CD8-positive, alpha-beta memory T cell (primary cell): ENCODE measurements at places on chromosomes 7 and 10. TPM values are rescaled to one million over a fixed set of nuclear protein-coding genes. Genes with fewer than 3 reads are reported as not detected.

DNA sequence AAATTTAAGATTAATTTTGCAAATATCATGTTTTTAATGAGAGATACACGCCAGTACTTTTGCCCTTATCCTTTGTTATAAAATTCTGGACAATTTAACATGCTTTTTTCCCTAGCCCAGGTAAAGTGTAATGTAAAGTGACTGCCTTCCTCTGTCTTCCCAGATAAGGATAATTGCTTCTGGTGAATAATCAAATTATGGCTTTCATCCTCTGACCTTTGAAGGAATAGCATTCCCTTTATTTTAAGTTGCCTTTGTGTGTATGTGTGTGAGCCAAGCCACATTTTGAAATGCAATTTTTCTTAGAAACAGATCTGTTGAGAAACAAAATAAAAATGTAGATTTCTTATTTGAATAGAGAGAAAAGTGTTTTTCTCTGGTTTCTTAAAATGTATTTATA, 107.5 kb downstream of the ADAM22 start:
- no peak for DNase-seq

- DNase-seq = no peak
Measured at GRCh38 chr10:97195706-97196222, 10.0 kb upstream of the SLIT1 start.

ST7 gene
- 7.9 TPM for polyA plus RNA-seq

DNA sequence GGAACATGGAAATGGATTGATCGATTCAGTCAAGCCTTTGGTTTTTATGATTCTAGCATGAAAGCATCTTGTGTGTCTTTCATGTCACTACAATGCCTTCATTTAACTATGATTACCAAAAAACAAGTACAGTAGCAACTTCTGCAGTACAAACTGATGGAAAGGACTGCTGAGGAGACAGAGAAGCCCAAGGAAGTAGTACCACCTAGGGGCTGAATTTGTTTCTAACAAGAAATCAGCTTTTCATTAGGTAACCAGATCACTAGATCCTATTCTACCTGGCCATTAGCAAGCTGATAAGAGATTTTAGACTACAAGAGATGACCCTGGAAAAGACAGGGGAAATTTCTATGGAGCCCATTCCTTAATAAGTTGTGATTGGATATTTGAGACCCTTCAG, 3.2 kb upstream of the IFIT1 start:
- no peak for DNase-seq

CHN2 gene
- polyA plus RNA-seq = 30.4 TPM

DNA sequence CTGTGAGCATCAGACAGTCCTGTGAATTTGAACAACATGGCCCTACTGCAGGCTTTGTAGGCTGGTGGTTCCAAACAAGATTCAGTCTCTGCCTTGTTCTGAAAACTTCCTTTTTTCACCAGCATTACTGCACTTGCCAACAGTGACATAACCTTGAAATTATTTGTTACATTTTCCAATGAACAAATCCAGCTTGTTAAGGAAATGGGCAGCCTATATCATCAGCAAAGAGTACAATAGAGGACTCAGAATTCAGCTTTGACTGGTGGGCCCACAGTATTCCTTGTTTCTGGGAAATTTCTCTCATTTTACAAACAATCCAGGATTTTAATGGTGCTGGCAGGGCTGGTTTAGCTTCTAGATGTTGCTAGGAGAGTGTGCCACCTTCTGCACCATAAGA, 703.7 kb upstream of the FZD8 start:
- DNase-seq = no peak

GRCh38 chr7:65980478-65981250, 1.3 kb downstream of the GUSB start:
- peak; percentile 67 for DNase-seq

COL28A1 gene
- not detected for polyA plus RNA-seq

DNA sequence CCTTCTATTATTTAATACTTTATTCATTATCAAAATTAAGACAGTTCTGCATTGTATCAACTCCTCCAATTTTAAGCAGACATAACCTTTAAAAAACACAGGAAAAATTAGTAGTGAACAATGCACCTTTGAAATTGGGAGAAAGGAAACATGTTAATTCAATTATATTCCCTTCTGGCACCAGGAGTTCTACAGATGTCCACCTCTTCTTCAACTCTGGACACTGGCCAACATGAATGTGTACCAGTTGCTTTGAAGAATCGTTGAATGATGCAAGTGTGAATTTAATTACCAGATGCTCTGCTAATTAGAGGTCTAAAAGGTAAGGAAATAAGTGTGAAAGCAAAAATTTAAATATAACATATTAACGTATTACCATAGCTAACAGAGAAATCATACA, 206.7 kb upstream of the IGFBP3 start:
- DNase-seq = no peak

DNA sequence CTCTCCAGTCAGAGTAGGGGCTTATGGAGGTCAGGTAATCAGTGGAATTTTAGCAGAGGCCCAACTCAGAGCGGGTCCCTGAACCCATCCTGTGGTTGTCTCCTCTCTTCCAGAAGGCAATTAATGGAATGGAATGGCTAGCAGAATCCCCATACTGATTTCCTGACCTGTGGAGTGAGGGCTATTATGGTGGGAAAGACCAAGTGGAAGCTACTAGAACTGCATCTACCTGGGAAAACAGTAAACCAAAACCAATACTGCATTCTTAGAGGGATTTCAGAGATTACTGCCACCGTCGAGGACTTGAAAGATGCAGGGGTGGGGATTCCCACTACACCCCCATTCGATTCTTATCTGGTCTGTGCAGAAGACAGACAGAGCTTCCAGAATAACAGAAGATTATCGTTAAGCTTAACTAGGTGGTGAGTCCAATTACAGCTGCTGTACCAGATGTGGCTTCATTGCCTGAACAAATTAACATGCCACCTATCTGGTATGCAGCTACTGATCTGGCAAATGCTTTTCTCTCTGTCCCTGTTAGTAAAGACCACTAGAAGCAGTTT, 73.2 kb downstream of the LMBR1 start:
- no peak for DNase-seq

GRCh38 chr10:9939716-9940115, 1078.0 kb upstream of the CELF2 start:
- DNase-seq = no peak

RARRES2 gene
- not detected for polyA plus RNA-seq

DNA sequence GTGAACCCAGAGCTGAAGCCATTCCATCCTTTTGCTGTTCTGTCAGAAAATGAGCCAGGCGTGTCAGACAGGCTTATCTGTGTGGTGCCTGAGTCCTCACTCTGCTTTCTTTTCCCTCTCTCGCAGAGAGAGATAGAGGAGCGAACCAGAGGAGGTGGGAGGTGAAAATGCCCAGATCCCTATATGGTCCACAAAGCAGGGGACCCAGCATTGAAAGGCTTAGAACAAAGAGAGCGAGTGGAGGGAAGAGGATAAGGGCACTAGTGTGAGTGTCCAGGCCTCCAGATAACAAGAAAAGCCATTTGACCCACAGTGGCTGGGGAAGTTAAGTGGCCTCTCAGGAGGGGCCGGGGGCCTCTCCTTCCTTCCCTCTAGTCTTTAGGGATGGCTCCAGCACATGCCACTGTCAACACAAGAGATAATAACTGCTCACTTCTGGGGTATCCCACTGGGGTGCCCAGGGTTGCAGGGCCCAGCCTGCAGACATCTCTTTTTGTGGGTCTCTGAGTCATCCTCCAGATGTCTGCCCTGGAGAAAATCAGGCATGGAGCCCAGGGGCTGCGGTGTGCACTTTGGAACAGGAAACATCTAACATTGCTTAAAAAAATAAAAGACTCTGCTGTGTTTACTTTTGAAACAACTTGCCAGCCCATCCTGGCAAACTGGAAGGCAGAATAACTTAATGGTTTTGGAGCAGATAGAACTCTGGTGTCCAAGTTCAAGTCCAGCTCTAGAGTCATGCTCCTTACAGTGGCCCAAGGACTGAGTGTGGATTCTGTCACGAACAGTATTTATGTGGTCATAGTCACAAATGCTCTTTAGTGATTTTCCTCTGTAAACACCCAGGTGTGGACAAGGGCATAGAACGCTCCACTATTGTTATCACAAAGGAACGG, 189.5 kb downstream of the CXCL12 start:
- no peak for DNase-seq

DNA sequence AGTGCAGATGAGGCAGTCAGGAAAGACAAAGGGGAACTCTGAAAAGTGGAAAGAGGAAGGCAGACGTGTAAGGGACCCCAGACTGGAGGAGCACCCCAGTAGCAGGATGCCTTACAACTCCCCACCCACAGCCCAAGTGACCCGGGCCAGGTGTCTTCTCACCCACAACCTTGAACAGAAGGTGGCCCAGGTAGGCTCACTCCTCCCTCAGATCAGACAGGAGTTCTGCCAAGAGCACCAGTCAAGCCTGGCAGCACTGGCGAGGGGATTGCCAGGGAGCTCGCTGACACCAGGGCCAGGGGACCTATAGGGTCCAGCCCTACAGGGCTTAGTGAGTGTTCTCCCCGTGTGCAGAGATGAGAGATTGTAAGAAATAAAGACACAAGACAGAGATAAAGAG, 27.1 kb upstream of the LMBR1 start:
- DNase-seq = no peak

DNA sequence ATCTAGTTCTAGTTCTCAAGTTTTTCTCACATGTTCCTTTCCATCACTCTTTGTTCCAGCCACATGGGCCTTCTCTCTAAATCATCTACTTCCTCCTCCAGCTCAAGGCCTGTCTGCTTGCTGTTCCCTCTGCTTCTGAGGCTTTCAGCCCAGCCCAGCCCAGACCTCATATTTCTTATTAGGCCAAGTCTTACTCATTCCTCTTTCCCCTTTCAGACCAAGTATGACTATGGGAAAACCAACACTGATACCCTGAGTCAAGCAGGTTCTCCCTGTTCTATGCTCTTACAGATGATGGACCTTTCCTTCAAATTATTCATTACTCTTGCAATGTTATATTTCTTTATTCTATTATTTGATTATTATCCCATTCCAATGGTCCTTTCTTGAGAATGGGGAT, 80.3 kb upstream of the SEM1 start:
- no peak for DNase-seq

DNA sequence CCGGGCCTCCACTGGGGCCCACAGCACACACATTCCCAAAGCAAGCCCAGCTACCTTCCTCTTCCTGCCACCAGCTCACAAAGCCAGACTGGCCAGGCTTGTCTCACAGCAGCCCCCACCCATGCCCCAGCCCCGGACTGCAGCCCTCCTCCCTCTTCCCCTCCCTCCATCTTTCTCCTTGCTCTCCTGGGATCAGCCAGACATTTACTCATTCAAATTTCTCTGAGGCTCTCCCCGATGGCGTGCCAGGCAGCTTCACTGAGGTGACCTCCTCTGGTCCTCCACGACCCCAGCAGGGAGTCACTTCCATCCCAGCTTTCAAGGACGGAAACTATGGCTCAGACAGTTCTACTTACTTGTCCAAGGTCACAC, 187.5 kb downstream of the GRID1 start:
- DNase-seq = no peak

GRCh38 chr10:100737355-100738054, 7.9 kb upstream of the PAX2 start:
- DNase-seq = no peak

AASS gene
- polyA plus RNA-seq = 2.1 TPM

DNA sequence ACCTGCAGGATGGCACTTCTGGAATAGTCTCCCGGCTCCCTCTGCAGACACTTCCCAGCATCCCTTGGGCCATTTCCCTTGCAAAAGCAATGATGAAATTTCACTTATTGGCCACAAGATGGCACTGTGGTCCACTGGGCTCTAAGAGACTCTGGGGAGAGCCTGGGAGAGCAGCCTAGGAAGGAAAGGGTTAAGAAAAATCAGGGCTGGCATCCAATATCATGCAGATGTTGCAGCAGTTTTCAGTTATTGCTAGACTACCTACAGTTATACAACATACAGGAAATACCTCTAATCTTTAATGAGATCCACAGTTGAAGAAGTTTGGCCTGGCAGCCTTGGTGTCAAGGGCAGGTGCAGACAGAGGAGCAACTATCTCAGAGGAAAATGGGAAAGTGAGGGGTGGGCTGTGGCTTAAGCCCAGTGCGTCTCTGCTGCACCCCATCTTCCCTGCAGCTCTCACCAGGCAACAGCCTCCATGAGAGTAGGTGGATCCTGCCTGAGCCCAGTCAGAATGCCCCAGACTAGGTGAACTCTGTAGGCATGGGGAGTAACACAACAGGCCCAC, 100.2 kb upstream of the PRSS58 start:
- peak; percentile 25 for DNase-seq

DNA sequence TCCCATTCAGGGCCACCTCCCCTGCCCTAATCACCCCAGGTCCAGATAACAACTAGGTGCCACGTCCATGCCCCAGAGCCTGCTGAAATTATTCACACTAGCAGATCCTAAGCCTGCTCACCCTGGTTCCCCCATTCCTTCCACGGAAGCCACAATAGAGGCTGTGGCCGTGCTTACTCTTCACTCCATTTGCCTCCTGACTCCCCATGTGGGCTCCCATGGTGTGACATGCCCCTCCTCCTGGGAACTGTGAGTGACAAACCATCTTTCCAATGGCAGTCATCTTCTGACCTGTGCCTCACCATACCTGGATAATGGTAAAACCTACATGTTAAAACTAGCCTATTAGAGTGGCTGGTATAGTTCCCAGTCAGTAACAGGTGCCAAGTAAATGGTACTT, 216.2 kb upstream of the PRKCQ start:
- DNase-seq = no peak

PIP gene
- polyA plus RNA-seq = not detected

GRID2IP gene
- not detected for polyA plus RNA-seq

DNA sequence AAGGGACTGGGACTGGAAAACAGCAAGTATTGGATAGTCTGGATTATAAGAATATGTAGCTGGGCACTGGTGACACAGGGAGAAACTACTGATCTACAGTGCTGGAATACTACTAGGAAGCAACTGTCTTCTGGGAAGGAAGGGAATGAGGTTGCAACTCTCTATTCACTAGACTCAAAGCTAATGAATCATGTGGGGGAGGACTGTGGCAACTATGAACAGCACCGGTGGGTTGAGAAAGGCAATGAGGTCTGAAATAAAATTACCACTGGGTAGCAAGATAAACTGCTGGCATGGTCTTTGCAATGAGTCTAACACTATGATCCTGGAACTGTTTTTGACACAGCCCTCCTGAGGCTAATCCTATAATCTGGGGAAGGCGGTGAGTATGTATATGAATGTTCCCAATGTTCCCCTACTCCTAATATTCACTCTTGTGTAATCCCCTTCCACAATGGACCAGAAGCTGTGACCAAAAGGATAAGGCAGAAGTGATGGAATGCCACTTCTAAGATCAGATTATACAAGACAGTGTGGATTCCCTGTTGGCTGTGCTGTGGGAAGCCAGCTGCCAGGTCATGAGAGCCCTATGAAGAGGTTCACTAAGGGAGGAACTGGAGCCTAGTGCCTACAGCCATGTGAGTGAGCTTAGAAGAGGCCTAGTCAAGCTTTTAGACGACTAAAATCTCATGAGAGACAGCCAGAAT, 101.3 kb upstream of the DNAJB12 start:
- no peak for DNase-seq

DNA sequence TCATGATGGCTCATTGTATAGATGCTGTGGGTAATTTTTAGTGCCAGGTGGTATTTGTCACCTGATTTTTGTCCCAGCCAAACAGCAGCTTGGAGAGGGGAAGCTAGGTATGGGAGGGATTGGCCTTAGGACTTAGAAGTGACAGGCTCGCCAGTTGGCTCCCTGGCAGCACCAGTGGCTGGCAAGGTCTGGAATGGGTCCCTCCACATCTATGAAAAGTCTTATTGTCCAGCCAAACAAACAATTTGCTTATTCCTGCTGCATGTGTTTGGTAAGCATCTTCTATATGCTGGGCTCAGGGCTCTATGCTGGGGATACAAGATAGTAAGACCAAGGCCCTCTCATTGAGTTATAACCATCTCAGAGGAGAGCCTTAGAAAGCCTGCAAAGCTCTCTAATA, 42.5 kb downstream of the SORCS3 start:
- DNase-seq = no peak

- no peak for DNase-seq
Measured at GRCh38 chr10:97154162-97154561, 31.6 kb downstream of the SLIT1 start.
